ENCODE measurements at places on chromosomes 5 and 9.

GRCh38 chr9:21311889-21312288, 6.8 kb upstream of the IFNA5 start:
- DNase-seq: no peak

GRCh38 chr5:145220481-145220880, 614.7 kb downstream of the PRELID2 start:
- no peak for DNase-seq

DNA sequence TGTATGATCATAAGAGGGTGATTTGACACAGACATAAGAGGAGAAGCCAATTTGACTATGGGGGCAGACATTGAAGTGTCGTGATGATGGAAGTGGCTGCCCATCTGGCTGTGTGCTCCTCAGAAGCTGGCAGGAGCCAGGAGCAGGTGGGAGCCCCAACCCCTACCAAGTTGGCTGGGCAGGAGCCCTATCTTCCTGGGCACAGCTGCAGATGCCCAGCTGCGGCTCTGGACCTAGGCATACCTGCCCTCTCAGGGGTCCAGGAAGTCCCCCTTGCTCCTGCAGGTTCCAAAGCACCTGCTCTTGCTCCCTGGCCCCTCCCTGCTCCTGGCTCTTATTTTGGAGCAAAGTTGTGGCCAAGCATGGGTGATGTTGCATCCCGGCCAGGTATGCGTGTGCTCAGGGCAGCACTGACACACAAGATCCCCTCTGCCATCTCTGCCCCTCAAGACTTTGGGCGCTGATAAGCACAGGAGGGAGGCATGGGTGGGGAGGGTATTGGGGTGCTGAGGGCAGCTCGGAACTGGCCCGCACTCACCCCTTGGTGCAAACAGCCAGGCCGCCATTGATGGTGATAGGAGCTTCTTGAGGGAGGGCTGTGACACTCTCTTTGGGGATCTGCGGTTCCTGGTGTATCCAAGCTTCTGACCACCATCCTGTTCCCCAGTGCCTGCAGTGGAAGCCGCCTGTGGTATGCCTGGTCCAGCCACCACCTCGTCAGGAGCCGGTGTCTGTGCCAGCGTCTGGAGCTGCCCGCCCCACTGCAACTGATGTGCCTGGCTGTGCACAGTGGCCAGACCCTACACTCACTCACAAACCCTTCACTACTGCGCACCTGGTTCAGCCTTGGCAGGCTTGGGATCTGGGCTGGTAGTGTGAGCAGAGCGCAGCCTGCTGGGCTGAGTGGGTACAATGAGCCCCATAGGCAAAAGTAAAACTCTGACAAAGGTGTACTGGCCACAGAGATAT, 230.9 kb downstream of the CDH9 start:
- no peak for DNase-seq

- DNase-seq: no peak
Observed at GRCh38 chr5:168482361-168482760, 3.9 kb upstream of the RARS1 start.

GRCh38 chr5:44632344-44632743, 176.4 kb upstream of the MRPS30 start:
- DNase-seq: no peak

GRCh38 chr9:136051453-136051836, 43.6 kb downstream of the NACC2 start:
- peak; percentile 70 for DNase-seq

GRCh38 chr9:100884518-100884917, 144.0 kb upstream of the PLPPR1 start:
- DNase-seq: no peak

- DNase-seq: peak; percentile 91
Observed at GRCh38 chr5:122183098-122183787, 53.9 kb downstream of the ZNF474 start.

DNA sequence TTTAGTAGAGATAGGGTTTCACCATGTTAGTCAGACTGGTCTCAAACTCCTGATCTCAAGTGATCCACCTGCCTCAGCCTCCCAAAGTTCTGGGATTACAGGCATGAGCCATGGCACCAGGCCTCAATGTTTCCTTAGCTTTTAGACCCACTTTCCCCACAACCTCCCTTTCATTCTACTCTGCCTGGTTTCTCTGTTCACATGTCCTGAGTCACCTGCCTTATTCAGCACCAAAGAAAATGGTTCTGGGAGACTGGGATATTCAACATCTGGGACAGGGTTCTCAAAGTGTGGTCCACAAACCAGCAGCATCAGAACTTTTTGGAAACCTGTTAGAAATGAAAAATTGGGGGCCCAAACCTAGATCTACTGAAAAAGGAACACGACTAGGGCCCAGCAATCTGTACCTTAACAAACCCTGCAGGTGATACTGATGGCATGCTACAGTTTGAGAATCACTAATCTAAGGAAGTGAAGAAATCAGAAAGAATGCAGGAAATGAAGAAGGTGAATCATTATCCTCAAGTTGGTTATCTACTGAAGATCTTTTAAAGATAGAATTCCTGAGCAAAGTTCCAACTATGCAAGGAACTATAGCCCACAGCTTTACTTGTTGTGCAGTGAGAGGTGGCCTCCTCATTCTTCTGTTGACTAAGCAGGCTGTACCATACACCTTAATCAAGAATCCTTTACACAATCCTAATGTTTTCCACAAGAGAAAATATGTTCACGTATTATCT, 51.8 kb upstream of the CTNNAL1 start:
- DNase-seq: no peak

DNA sequence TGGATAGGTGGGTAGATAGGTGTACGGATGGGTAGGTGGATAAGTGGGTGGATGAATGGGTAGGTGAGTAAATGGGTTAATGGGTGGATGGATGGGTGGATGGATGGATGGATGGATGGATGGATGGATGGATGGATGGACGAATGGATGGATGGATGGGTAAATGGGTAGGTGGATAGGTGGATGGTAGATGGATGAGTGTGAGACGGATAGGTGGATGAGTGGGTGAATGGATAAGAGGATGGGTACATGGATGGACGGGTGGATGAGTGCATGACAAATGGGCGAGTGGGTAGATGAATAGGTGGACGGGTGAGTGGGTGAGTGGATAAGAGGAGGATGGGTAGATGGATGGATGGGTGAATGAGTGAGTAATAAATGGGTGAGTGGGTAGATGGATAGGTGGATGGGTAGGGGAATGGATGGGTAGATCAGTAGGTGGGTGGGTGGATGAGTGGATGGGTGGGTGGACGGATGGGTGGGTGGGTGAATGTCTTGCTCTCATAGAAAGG, 179.2 kb downstream of the FGF18 start:
- no peak for DNase-seq

DNA sequence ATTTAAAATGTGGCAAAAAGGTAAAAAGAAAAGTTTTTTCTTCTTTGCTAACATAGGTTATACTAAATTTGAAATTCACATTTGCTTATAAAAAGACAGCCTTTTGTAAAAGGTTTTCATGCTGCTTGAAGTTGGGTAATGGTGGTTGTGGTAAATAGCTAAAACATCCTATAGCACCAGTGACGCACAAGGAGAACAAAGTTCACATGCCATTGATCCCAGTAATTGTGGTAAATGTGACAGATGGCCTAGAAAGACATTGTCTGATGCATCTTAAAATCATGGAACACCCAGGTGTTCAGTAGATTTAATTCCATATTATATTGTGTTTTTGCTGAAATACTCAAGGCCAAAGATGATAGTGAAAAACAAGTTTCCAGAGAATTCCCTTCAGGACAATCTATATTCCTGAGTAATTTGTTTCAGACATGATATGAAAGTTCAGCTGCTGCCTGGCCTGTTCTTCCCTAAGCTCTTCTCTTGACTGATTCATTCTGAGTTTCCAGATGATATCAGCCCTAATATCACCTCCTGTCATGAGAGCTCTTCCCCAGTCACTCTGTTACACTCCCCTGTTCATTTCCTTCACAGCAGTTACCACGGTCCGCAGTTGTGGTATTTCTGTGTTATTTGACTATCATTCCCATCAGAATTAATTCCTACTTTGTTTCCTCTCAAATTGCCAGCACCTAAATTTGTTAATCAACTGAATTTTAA, 4.6 kb upstream of the FBXL17 start:
- DNase-seq: no peak

- no peak for DNase-seq
Observed at GRCh38 chr9:84742261-84742660, 72.7 kb downstream of the NTRK2 start.

- peak; percentile 29 for DNase-seq
Observed at GRCh38 chr5:34914671-34915138, 599 bp downstream of the RAD1 start.

GRCh38 chr5:24642022-24642421, 2.8 kb downstream of the CDH10 start:
- DNase-seq: no peak

DNA sequence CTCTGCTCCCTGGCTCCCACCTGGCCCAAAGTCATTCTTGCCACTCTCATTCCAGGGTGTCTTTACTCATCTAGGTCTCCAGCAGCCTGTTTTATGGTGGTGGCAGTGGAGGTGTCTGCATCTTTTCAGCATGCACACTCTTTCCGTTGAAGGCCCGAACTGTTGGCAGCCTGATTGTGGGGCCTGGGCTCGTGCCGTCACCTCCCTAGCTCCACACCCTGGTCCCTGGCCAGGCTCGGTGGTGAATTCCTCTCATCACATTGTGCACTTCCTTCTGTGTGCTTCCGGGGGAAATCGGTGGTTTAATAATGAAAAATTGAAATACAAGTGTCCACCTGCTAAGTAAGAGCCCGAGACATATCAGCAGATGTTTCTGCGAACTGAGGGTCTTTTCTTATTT, 214.3 kb downstream of the TRIO start:
- DNase-seq: peak; percentile 48

DNA sequence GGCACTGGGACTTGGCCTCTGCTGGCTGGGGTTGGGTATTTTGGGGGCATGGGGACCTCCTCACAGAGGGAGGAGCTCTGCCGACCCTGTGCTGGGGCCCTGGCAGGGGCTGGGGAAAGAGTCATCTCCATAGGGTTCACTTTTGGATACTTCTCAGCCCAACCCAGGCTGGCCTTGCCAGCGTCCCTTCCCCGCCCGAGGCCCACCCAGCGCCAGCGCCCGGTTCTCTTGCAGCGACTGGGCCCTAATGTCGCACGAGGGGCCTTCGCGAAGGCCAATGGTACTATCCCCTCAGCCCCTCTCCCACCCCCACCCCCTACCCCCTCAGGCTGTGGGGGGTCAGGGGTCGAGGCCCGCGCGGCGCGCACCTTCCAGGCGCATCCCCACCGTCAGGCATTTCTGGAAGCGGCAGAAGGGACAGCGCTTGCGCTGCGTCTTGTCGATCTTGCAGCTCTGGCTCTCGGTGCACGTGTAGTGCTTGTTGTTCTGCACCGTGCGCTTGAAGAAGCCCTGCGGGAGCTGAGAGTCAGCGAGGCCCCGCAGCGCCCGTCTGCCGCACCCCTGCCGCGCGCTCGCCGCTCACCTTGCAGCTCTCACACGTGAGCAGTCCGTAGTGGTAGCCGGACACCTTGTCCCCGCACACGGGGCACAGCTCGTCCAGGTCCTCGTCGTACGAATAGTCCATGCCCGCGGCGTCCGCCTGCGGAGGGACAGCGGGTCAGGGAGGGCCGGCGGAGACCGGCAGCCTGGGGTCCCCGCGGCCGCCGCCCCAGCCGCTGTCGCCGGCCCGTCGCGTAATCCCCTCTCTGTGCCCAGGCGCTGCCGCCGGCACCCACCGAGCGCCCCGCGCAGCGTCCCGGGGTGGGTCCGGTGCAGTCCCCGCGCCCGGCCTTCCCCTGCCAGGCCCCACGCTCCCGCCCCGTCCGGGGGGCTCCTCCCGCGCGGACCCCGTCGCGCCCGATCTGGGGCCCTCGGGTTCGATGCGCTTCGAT, 4.2 kb downstream of the NR5A1 start:
- DNase-seq: no peak

DNA sequence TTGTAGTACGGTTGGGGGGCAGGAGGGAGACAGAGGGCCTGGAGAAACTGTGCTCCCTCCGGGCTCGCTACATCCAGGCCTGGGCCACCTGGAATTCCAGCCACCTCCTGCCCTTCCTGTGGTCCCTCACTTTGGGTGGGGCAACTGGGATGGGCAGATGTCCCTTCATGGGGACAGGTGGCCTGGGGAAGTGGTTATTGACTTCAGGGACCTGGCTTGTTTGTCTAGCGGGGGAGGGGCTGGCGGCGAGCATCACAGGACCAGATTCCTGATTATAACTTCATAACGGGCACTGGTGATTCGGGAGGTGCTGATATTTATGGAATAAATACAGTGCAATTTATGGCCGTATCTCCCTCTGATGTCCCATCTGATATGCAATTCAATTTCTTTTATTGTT, 20.1 kb upstream of the LAMC3 start:
- no peak for DNase-seq

GRCh38 chr9:111020594-111020993, 17.7 kb downstream of the LPAR1 start:
- no peak for DNase-seq

GRCh38 chr5:72167257-72167656, 60.0 kb downstream of the MAP1B start:
- DNase-seq: no peak

- DNase-seq: no peak
Observed at GRCh38 chr5:144210655-144211054, 40.0 kb downstream of the KCTD16 start.

DNA sequence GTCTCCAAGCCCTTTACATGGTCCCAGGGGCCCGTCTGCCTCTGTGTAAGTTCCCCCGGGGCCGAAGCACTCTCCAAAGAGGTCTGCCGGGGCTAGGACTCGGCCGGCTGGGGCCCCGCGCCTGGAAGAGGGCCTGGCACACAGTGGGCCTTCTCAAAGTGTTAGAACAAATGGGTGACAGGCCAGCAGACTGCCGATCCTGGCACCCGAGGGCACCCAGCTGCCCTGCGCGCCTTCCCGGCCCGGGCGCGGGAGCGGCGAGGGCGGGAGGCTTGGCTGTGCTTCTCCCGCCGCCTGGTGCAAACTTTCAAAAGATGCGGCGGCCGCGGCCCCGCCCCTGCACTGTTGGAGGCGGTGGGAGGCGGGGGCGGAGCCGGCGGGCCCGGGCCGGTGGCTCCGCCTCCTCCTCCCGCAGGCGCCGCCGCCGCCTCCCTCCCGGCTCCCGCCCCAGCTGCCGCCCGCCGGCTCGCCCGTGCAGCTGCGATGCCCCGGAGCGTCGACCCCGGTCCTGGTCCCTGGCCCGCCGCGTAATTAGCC, at the start of gene NEURL1B:
NEURL1B (plus strand) TSS at position 442 of the 537 bp plus-strand sequence. CDS start 144 bp downstream, outside the sequence.
- DNase-seq: peak; percentile 94

DNA sequence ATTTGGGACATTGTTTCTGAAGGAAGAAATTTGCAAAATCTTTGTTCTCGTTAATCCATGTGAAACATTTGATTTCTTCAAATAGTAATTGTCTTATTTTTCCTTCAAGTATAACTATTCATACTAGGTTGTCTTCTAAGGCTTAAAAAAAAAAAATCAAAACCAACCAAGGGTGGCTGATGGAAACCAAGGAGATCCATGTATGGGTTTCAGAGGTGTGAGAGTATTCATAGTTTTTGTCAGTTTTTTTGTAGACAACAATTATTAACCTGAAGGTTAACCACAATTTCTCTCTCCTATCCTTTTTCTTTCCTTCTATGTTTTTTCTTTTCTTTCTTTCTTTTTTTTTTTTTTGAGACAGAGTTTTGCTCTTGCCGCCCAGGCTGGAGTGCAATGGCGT, 35.4 kb downstream of the KDM4C start:
- DNase-seq: no peak

GRCh38 chr9:89277043-89277442, 34.0 kb upstream of the CKS2 start:
- DNase-seq: no peak

- DNase-seq: peak; percentile 33
Observed at GRCh38 chr9:76257311-76257710, 136.9 kb downstream of the RFK start.

- no peak for DNase-seq
Observed at GRCh38 chr9:133528876-133529241, 4.1 kb upstream of the MYMK start.

- DNase-seq: no peak
Observed at GRCh38 chr5:96742538-96742937, 65.2 kb downstream of the ERAP1 start.

- DNase-seq: no peak
Observed at GRCh38 chr5:104062621-104063377, 500.2 kb upstream of the NUDT12 start.

Measured in right cardiac atrium (tissue), 5 donors.